RWPE1 (cell line): ENCODE measurements at places on chromosomes 1 and 21.
A peak's percentile ranks its signal among the peaks of the same experiment; 100 is the strongest.

- no peak for DNase-seq
Measured at GRCh38 chr1:22639286-22639685, 2.9 kb downstream of the C1QA start.

DNA sequence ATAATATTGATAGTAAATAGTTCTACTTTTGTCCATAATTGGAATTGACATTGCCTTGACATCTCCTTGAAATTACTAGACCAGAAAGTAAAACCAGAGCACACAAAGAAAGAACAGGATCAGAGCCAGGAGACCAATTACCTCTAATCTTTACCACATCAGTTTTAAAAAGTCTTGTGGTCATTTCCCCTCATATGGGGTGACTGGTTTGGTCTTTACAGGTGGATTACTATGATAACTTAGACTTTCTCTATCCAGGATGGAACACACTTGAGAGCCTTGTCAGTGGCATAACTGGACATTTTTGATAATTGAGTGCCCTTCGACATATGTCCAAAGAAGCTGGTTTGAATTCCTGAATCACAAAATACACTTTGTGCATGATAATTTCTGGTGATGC lies 1148.1 kb upstream of the NCAM2 start:
- no peak for DNase-seq

- no peak for DNase-seq
Measured at GRCh38 chr1:234460652-234461051, 18.3 kb downstream of the TARBP1 start.

GRCh38 chr1:3515774-3516480 lies 61.5 kb downstream of the ARHGEF16 start:
- no peak for DNase-seq

DNA sequence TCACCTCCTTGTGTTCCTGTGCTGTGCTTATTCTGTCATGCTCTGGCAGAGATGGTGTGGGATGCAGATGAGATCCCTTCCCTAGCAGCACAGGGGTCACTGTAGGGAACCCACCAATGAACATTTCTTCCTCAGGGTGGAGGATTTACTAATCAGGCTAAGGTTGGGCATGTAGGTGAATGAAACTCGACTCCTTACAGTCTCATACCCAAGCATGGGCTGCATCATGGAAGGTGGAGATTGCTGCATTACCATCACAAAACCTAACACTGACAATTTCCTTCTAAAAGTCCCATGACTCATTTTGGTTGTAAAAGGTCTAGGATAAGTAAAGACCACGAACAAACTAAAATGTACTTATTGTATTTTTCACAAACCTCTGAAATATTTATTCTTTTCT lies 399.9 kb downstream of the DSCAM start:
- DNase-seq: no peak

DNA sequence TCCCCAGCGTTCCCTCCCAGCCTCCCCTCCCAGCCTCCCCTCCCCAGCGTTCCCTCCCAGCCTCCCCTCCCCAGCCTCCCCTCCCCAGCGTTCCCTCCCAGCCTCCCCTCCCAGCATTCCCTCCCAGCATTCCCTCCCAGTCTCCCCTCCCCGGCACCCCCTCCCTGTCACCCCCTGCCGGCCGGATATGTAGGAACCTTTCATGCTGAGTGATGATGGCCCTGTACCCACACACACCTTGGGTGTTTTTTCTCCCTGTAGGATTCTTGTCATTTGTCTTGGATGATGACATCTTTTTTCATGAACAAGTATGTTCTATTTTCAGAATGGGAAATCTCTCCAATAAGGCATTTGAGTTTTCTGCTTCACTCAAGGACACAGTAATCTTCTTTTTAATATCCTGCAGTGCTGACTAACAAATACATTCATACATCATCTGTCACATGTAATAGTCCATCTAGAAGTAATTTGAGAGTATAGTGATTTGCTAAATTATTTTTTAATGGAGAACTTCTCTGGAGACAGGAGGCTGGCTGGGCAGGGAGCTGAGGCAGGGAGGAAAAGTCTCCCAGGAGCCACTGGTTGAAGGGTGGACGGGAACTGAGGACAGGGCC lies 19.5 kb downstream of the FTCD start:
- DNase-seq: no peak

GRCh38 chr1:82567348-82567747 lies 766.6 kb downstream of the ADGRL2 start:
- DNase-seq: no peak

DNA sequence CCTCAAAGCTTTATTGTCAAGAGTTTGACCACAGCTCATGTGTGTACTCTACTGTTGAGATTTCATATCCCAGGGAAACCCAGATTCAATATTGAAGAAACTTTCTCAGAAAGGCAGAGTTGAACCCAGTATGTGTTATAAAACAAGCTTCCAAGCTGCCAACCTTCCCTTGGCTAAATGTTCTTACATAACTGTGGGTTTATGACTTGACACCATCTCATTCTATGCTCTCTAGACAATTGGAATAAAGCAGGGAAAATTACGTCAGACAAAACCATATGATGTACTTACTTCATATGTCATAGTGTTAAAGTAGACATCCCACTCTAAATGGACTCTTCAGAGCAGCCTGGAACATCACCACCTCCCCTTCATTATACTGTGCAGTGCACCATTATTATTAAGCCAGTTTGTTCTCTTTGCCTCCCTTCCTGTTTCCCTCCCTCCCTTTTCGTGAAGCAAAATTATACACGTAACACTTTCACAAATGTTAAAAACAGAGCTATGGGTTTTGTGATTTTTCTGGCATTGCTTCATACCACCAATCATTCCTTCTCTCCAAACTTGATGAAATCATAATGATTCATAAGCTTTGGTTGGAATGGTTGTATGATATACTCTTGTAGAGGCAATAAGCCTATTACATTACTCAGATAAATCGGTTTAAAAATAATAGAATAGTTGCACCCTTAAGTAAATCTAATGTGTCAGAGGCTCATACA lies 507.2 kb downstream of the LTN1 start:
- peak; percentile 4 for DNase-seq

- DNase-seq: no peak
Measured at GRCh38 chr1:14788080-14788479, 189.6 kb downstream of the KAZN start.
